Progenitor cell of endocrine pancreas (in vitro differentiated cells): ENCODE measurements at places on chromosomes 7 and 10. TPM values are rescaled to one million over a fixed set of nuclear protein-coding genes. Genes with fewer than 3 reads are reported as not detected.

- no peak for DNase-seq
Measured at GRCh38 chr10:71090330-71090729, 122.0 kb upstream of the UNC5B start.

GRCh38 chr7:148304456-148304855 lies 286.1 kb upstream of the C7orf33 start:
- DNase-seq: no peak

DNA sequence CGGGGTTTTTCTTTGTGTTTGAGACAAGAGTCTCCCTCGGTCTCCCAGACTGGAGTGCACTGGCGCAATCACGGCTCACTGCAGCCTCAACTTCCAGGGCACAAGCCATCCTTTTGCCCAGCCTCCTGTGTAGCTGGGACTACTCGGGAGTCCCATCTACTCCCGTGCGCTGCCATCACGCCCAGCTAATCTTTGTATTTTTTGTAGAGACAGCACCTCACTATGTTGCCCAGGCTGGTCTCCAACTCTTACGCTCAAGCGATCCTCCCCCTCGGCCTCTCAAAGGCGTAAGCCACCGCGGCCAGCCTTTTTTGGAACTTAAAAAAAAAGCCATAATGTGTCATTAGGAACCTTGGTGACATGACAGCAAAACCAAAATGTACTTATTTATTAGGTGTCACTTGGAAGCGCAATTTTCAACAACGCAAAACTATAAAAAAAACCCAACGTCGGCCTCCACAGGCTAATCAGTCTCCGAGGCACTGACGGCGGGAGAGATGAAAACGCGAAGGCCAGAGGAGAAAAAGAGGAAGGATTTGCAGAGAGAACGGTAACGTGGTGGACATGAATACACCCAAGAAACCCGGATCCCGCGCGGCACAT lies 911 bp upstream of the HNRNPH3 start:
- DNase-seq: no peak

- peak; percentile 56 for DNase-seq
Measured at GRCh38 chr7:131556053-131556908, at the start of gene PODXL. Gene PODXL (minus strand): TSS chr7:131556628. CDS start chr7:131556359, 269 bp downstream.

DNA sequence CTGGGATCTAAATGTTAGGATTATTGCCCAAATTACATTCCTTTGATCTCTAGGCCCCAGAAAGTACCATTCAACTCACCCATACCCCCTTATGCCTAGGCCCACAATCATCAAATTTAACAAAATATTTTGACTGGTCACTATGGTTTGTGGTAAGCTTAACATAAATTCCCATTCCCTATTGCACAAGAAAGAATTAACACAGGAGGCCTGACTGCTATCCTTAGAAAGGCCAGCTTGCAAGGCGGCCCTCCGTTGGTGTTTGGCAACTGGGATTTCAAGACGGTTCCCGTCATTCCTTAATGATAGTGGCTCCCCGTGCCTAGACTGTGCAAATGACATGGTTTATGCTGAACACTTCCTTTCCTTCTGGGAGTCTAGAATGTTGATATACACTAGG lies 29.6 kb downstream of the ARHGAP21 start:
- no peak for DNase-seq

- no peak for DNase-seq
Measured at GRCh38 chr10:51955696-51956095, 256.3 kb upstream of the CSTF2T start.

- no peak for DNase-seq
Measured at GRCh38 chr10:75959209-75959608, 527.8 kb downstream of the LRMDA start.

GRCh38 chr10:37957841-37958240 lies 18.6 kb downstream of the ZNF25 start:
- DNase-seq: no peak

DNA sequence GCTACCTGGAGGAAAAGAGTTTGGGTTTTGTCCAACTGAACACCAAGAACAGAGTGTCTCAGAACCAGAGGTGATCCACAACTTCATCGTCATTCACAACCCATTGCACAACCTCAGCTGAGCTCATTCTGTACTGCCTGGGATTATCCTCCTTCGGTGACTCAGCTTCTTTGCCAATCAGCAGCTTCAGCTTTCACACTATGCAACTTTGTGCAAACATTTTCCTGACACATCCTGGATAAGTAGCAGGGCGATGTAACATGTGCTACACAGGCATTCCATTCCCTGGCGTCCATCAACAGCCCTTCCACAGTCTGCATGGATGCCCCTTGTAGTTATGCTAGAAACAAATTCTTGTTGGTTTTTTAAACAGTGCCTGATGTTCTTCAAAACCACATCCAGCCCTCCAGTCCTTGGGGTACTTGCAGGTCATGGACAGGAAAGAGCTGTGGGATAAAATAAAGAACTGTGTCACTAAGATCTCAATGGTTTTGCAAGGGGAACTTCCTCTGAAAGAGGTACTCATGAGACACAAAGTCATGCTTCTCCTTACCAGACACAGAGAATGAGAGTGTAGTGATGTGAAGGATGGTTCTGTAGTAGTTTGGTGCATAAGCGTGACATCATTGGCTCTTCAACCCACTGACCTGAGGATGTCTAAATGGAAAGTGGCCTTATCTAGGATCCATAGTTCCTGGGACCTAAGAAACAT lies 478.5 kb downstream of the KIF20B start:
- no peak for DNase-seq

CDK5 gene
- 22.6 and 24.9 TPM in 2 replicates for total RNA-seq

ATAD1 gene
- 45.8 and 52.1 TPM in 2 replicates for total RNA-seq

ADAMTS14 gene
- 0.05 TPM in 1 of 2 replicates, not detected in the other for total RNA-seq

MRPL43 gene
- 70.7 and 72.4 TPM in 2 replicates for total RNA-seq

PPP1R17 gene
- 0.96 and 1.2 TPM in 2 replicates for total RNA-seq

CDK14 gene
- total RNA-seq: 116 and 117 TPM in 2 replicates

MGAM2 gene
- total RNA-seq: 1.2 and 1.6 TPM in 2 replicates

CTAGE8 gene
- 7.2 and 8.9 TPM in 2 replicates for total RNA-seq
